ENCODE measurements at places on chromosomes 2 and 18.
A peak's percentile ranks its signal among the peaks of the same experiment; 100 is the strongest.

DNA sequence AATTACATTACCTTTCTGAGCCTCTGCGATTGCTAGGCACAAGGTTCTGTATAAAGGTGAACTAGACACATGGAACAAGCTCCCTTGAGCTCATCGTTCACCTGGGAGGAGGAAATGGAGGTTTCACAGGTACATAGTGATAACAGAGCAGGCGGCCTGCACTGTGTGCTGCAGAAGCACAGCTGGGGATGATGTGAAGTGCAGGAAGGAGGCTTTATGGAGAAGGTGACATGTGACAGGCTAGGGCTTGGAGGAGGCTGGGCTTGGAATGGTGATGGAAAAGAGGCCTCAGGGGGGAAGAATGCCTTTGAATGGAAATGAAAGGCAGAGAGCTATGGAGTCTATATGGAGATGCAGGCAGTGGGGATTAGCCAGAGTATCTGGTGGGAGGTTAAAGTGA is 22.9 kb downstream of the MARCHF4 start:
- DNase-seq = no peak

DNA sequence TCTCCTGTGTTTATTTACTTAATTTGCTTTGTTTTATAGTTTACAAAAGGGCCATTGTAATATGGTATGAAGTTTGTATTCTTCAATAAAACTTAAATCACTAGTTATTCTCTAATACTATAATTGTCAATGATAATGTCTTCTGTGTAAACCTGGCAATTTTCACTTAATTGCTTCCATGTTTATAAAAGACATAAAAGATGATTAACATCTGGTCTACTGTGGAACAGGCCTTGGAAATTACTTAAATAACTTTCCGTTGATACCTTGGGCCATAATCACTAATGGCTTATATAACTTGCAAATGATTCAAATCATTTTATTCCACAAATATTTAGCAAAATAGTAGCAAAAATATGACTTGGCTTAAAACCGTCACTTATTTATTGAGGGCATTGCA is 743.8 kb downstream of the DSC3 start:
- no peak for DNase-seq

DNA sequence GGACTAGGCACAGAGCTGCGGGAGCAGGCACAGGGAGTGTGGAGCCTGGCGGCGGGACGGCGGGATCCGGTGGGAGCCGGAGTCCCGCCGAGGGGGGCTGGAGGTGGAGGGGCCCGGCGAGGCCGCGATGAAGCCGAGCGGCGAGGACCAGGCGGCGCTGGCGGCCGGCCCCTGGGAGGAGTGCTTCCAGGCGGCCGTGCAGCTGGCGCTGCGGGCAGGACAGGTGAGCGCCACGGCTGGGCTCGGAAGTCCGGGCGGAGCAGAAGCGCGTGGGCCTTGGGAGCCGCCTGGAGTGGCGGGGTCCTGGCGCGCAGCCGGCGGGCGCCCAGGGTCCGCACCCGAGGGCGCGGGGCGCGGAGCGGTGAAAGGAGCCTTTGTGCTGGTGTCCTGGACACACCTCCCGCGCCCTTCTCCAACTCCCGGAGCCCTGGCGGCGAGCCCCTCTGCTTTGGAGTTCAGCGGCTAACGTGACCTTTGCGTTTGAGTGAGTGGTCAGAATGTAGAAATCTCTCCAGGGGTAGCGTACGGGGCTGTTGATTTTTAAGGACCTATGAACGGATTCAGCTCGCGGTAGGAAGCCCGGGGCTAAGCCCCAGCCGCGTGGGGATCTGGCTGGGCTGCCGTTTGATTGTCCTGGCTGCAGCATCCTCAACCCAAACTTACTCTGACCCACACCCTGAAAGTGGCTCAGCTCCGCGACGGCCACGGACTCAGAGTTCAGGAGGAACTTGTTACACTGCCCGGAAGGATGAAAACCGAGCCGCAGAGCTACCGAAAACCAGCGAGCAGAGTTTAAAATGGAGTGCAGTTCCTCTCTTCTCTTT is 448 bp downstream of the IMPA2 start:
- peak; percentile 68 for DNase-seq

DNA sequence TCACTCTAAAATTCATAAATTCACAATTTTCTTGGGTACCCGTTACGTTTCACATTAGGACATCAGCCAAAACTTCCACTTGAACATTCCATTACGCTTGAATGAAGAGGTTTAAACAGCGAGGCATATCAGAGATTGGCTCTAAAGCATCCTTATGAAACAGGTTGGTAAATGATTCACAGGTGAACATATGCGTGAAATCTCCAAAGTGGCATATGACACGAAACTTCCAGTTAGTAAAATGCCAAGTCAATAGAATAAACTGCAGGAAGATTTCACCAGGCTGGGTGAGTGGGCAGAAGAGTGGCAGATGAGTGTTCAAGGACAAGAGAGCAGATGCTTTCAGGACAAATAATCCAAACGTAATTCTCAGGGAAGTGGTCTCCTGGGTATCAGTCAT is 33.9 kb upstream of the GLS start:
- DNase-seq = no peak

DNA sequence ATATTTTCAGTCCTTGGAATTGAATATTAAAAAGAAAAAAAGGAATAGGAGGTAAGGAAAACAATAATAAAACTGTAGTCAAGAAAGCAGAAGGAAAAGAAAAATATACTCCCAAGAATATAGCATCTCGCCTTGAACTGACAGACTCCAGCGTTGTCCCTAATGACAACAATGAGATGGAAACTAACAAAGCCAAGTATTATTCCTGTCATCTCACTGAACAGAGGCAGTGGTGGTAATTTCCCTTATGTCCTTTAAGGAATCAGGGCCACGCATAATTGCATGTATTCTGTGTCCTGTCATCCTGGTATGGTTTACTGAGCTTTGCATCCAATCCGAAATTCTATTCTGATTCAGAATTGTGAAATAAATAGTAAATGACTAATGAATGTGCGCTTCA is 158.9 kb downstream of the LRRTM4 start:
- DNase-seq = no peak

DNA sequence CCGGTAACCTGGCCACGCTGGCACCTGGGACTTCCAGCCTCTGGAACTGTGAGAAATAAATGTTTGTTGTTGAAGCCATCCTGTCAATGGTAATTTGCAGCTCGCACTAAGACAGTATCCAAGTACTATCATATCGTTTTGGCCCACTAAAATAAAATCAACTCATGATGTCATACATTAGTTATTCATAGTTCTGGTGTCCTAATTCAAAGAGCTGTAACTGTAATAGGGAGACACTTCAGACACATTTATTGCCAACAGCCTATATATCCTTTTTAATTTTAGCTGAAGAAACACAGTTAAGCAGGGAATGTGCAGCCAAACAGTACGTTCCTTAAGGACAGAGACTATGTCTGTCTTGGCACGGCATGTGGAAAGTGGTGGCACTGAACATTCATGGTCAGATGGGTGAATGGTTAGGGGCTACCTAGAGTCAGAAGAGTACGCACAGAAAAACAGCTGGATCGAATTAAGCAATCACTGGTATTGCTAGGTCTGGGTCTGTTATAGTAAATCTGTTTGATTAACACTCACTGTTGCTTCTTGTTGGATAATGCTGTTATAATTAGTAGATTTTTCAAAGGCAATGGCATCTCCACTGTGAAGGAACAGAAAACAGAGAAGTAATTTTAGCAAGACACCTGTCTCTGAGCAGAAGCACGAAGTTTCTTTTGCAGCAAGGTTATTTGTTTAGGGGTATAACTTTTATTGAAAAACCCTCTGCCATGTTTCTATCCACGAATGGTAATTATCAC is 41.3 kb upstream of the CREG2 start:
- no peak for DNase-seq

DNA sequence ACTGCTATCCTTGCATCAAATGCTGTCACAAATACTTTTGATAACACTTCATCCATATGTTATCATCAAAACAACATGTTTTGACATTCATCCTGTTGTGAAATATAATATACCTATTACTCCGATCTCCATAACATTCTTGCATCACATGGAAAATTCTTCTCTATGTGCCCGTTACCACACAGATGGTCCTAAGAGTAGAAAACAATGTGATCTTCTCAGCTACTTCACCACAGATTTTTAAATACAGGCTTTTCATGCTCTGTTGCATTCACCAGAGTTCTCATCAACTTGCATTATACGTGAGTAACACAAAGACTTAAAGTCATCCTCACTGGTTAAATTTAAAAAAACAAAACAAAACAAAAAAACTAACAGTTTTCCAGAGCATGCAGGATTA is 1603.3 kb upstream of the ZEB2 start:
- DNase-seq = no peak

Measured in activated CD8-positive, alpha-beta memory T cell treated with anti-CD3 and anti-CD28 coated beads, Interleukin-2, amount 50 U/mL, for 48 hours (primary cell).